ENCODE measurements at places on chromosomes 3 and 15.
A peak's percentile ranks its signal among the peaks of the same experiment; 100 is the strongest.

DNA sequence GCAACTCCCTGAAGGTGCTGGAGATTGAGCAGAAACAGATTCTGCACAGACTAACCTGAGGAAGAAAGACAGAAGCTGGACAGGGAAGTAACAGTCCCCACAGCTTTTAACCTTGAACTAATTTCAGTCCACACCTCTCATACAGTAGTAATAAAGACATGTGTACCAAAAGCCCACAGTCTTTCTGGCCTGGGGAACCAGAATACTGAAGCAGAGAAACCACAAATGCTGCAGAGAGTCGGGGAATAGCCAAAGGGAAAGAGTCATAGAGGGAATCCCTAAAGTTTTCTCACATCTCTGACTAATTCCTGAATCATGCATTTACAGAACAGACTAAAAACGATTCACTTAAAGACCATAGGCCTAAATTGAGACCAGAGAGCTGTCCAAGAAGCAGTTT lies 503.4 kb upstream of the NECTIN3 start:
- no peak for DNase-seq

DNA sequence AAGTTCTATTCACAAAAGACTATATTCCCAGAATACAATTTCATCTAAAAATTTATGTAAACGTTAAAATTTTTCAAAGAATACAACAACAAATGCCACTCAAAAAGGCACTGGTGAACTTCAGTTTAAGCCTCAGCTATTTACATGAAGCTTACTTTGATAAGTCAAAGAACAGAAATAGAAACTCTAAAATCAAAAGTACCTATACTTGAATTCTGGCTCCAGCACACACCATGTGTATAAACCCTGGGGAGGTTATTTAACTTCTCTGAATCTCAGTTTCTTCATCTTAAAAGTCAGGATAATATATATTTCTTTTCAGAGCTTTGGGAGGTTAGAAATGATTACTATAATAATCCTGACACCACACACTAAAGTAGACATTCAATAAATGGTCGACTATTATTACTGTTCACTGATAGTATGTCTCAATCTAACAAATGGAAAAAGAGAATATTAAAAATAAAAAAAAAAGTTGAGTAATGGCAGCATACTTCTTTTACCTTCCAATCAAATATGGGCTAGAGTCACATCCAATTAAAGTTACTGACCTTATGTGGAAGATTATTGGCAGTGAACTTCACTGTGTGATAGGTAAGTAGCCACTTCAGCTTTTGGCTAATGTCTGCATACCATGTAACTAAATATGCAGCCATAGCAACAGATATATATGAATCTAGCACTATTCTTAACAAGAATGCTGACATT lies 248.4 kb downstream of the ISL2 start:
- DNase-seq, result no peak

DNA sequence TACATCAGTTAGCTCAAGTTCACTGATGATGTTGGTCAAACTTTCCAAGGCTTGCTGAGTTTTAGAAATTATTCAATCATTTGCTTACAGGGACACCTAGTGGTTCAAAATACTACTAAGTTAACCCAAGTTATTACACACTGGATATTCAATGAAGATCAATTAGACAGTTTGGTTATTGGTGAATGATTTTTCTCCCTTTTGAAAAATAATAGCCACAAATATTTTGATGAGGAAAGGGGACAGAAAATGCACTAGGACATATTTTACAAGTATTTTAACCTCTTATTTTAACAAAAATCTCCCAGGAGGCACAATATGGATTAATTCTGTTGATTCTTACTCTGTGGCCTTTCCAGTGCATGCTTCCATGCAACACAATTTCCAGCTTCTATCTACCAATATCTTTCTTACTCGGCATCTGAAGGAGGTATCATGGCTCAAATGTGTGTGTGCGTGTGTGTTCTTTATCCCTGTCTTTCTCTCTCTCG lies 20.1 kb upstream of the GOLGA6L2 start:
- DNase-seq, result no peak

- DNase-seq, result no peak
Measured at GRCh38 chr3:29481969-29482767, 201.3 kb downstream of the RBMS3 start.

GRCh38 chr15:81007428-81008064 lies 6.8 kb downstream of the TLNRD1 start:
- DNase-seq, result no peak

GRCh38 chr15:79366691-79367090 lies 55.8 kb downstream of the TMED3 start:
- DNase-seq, result no peak

GRCh38 chr3:124671106-124671505 lies 59.1 kb upstream of the UMPS start:
- DNase-seq, result no peak

DNA sequence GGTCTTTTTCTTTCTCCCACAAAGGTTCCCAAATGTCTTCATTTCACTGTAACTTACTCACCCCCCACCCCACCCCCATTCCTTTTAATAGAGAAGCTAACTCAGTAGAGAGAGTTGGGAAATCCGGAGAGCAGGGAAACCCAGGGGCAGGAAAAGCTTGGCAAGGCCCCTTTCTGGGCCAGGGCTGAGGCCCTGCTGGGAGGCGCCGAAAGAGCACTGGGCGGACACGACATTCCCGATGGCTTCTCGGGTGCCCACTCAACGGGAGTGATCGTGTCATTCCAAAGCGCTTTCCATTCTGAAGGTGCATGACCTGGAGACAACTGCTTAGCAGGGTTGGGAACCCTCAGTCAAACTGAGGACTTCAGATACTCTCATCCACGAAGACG lies 1.6 kb upstream of the DALRD3 start:
- no peak for DNase-seq

- no peak for DNase-seq
Measured at GRCh38 chr3:193677734-193678133, 84.7 kb downstream of the OPA1 start.

GRCh38 chr3:55264919-55265318 lies 222.2 kb downstream of the WNT5A start:
- DNase-seq, result no peak

GRCh38 chr3:30551266-30551665 lies 55.1 kb upstream of the TGFBR2 start:
- no peak for DNase-seq

DNA sequence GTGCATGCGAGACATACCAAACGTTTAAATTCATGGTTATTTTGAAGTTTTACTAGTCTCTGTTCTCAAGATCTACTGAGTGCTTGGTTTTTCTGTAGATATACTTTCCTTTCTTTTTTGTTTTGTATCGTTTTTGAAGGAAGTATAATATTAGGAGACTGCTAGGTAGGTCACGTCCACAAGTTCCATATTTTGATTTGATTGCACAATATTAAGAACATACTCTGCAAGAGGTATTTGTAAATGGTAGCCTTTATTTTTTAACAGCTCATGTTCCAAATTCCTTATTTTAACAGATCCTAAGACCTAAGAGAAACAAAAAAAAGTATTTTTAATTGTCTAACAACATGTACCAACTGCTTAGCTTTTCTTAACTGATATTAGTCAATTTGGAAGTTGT lies 156.7 kb downstream of the SERPINI1 start:
- no peak for DNase-seq

- DNase-seq, result no peak
Measured at GRCh38 chr3:16928386-16929132, 43.8 kb downstream of the PLCL2 start.

DNA sequence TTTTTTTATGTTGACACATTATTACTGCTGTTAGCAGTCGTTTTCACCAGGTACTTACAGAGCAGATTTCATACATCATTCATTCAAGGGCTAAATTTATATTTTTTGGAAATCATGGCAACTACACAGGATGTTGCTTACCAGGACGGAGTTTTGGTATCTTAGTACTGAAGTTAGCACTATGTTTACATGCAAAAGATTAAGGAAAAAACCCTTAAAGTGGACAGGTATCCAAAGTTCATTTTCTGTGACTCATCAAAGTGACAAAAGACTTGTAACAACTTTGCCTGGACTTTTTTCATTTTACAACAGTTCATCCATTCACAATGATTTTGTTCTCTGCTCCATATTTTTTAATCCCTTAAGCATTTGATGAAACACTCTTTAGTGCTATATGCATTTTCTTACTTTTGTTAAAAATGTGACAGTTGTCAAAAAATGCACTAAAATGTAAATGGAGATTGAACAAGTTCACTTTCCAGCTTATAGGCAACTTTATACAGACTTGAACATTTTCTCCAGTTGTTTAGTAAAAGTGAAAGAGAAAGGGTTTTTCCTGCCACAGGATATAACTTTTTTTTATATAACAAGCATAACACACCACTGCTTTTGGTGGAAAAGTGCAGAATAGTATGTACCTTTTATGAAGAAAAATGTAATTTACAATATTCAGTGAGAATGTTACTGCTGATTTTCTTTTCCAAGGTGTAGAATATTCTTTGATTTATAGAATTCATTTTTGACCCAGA lies 104.1 kb downstream of the STT3B start:
- DNase-seq, result peak; percentile 2

DNA sequence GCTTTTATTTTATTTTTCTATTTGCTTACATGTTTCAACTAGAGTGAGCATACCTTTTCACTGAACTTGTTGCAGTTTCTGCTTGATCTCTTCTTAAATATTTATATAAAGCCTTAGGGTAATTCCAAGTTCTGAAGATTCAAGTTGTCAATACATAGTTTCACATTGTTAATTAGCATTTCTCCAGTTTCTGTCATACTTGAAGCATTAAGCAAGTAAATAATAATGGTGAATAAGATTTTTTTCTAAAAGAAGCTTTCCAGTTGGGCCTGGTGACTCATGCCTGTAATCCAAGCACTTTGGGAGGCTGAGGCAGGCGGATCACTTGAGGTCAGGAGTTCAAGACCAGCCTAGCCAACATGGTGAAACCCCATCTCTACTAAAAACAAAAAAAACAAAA lies 53.9 kb downstream of the CALML4 start:
- DNase-seq, result no peak

GRCh38 chr15:79381593-79381992 lies 50.5 kb upstream of the MINAR1 start:
- DNase-seq, result no peak

DNA sequence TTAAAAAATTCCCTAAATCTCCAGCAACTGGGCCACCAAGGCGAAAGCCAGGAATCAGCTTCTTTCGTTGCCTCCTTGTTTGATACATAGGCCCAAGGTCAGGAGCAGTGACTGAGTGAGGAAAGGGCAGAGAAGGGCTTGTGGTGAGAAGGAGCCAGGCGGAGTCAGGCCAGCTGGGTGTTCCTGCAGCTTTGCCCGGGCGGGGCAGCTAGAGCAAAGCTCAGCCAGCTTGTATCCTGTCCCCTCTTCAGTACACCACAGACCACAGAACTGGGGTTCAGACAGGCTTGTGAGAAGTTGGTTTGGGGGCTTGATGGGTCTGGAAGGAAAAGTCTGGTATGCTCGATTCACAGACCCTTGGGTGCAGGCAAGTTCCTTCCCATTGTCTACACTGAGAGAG lies 52.6 kb downstream of the CCK start:
- DNase-seq, result no peak

DNA sequence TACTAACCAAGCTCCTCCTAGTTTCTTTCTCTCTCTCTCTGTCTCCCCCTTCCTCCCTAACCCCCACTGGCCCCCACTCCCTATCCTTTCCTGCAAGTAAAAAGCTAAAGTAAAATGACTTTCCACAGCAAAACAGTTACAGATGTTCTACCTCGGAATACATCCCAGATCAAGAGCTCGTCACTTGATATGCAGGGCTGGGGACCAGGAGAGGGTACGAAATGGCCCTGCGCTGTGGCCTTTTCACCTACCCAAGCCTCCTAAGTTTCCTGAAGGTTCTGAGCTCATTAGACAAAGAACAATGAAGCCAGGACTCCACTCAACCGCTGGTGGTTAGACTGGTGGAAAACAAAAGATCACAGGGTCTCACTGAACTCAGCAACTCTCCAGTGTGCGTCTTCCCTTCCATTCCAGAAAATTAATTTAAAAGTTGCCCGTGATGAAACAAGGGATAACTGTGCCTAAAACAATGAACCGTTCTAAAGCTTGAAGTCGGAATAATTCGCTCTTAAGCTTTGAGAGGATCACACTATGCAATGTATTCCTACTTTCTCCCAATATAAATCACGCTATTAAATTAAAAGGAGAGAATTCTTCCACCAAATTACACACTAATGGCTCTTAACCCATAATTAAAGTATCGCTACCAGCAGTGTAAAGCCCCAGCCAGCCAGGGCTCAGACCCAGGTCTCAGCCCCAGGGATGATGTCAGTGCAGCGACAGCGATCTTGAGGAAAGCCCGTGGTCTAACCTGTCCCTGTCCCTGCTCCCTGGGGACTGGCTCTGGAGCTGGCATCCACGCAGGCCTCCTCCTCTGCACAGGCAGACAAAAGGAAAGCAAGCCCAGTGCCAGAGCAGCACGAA lies 5.0 kb downstream of the VGLL4 start:
- DNase-seq, result no peak

DNA sequence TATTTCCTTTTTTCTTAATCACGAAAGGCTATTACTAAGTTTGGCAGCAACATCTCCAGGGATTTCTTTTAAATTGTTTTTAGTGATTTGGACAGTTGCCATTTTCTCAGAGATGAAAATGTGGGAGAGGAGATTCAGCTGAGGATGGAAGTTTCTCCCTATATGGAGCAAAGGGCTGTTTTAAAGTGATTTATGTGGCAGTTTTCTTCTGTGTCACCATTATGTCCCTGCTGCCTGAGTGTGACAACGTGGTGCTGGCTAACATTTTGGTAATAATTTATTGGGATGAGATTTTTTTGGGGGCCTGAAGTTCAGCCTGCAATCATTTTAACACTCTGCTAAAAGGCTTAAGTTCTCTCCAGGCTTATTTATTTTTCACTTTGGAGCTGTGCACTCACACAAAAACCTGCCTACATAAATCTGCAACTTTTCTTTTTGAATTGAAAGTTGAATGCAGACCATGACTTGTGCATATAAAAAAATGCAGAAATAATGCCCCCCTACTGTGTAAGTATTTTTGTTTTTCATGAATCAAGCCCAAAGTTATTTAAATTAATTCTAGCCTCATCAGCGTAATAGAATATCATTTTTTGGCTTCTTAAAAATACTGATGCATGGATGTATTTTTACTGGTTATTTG lies 210.9 kb downstream of the ZIC1 start:
- no peak for DNase-seq

- DNase-seq, result no peak
Measured at GRCh38 chr3:37660782-37661181, 200.9 kb upstream of the CTDSPL start.

- no peak for DNase-seq
Measured at GRCh38 chr15:70539912-70540530, 223.3 kb downstream of the UACA start.

DNA sequence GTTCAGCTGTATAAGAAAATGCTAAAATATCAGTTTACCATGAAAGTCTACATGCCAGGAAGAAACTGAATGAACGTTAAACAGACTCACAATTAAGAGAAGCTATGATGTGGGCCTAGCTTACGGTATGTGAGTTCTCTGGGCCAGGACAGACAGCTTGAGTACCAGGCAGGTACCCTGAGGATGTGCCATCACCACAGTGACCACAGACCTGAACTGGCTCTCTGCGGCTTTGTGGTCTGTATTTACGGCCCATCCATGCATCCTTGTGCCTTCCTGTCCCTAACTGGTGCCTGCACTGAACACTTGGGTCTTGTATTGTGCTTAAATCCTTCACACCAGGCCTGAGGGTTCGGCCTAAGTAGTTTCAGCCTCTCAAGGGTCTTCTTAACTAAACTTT lies 467.5 kb upstream of the PPP2R3A start:
- DNase-seq, result no peak

- DNase-seq, result no peak
Measured at GRCh38 chr3:12342151-12342550, 53.3 kb downstream of the PPARG start.

GRCh38 chr3:172476347-172476746 lies 28.1 kb upstream of the GHSR start:
- no peak for DNase-seq

All from forelimb muscle (tissue), 1 donor.